ENCODE measurements at places on chromosomes 2 and 18.

- DNase-seq: no peak
Observed at GRCh38 chr2:67448648-67449047, 51.5 kb downstream of the ETAA1 start.

DNA sequence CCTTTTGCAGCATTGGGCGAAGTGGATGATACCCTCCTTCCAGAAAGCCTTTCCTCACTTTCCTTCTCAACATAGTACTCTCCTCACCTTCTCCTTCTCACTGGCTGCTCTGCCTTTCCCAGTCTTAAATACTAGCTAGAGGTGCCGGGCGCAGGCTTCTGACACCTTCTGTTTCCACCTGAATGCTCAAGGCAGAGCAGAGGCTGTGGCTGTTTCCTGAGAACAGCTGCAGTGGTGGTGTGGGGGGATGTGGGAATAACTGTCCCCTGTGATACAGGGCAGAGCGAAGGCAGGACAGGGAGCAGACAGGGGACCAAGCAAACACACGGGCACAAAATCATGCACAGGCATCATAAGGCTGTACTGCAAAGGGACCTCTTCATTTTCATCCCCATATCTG is 303.1 kb downstream of the SS18 start:
- no peak for DNase-seq

GRCh38 chr2:75833386-75833785 is 122.7 kb upstream of the GCFC2 start:
- DNase-seq: no peak

DNA sequence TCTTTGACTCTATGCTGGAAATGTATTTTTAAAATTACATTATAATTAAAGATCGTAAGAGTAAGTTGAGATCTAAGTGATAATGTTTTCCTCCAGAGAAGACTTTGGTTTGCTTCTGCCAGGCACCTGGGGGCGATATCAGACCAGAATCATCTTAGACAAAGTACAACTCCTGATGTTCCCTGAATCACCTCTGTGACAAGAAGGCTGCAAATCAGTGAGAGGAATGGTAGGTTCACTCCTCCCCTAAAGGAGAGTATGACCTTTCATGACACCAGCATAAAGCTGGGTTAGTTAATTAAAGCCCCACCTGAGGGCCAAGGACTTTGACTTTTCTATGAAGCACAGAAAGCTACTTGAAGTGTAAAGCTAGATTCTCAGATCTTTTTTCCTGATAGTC is 114.4 kb upstream of the DTNA start:
- no peak for DNase-seq

GRCh38 chr2:52995424-52995823 is 772.2 kb upstream of the CHAC2 start:
- DNase-seq: no peak

DNA sequence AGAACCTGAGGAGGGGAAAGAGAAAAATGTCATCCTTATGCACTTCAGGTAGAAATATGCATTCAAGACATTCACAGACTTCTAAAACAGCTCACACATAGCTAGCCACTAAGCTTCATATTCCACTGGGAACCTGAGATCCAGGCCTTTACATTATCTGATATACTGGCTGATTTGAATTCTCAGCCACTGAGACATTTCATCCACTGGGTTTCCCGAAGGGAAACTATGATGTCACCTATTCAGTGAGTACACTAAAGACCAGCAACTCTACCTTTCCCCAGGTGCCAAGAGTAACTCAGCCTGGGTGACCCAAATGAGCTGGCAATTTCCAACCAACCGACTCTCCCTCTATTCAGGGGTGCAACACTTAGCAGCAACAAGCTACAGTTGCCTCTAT is 21.7 kb upstream of the SP100 start:
- no peak for DNase-seq

DNA sequence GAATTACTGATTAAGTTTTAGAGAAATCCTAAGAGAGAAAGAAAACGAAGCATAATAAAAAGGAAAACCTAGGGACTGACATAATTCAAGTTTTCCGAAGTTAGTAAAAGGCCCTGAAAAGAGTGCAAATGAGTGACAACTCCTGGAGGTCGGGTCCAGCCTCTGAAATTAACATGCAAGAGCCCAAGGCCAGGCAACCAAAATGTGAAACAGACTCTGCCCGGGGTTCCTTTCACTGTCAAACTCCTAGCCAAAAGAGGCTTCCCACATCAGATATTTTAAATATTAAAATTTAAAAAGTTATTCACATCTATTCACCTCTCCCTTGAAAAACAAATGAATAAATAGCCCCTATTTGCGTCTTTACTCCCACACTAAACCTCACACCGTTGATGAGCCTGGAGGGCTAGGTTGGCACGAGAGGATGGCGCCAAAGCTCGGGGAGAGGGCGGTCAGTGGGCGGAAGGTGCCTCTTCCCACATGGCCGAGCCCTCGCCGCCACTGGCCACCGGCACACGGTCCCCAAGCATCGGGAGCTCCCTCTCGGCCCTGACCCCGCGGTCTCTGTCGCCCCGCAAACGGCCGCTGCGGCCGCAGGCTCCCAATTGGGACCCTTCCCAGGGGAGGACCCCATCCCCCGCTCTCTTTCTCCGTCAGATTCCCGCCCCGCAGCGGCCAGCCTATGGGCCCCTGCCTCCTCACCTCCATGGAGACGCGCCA is 630 bp downstream of the PPM1G start:
- no peak for DNase-seq

GRCh38 chr18:55839343-55839742 is 251.4 kb upstream of the TCF4 start:
- no peak for DNase-seq

- DNase-seq: no peak
Observed at GRCh38 chr2:10868465-10869314, 43.0 kb upstream of the KCNF1 start.

GRCh38 chr18:22848615-22849014 is 84.5 kb upstream of the RBBP8 start:
- DNase-seq: no peak

DNA sequence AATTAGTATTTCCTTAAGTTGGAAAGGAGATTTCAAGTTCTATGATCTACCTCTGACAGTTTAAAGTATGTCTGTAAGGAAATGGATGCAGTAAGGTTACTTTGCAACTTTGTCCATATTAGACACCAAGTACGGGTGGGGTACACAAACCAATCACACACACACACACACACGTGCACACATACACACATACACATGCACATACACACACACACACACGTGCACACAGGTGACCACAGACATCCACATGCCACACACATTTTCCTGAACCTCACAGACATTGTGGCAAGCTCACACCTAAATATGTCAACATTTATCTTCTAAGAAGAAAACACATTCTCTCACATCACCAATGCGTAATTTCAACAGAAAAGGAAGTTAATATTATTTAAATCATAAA is 165.9 kb downstream of the MYT1L start:
- no peak for DNase-seq

DNA sequence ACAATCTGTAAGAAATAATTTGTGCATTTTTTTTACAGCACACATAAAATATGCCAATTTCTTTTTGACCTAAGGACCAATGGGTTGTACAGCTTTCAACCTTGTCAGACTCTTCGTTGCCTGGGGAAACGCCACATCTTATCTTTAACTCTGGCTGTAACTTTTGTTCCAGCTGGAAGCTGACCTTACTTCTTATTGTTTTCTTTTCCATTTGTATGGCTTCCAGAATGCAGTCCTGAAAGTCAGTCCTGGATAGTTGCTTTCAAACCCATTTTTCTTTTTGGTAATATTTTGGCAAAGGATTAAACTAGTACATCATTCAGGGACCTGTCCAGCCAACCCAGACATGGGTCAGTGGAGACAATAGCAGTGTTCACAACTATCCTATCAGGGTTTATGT is 686.5 kb upstream of the CDH2 start:
- no peak for DNase-seq

- no peak for DNase-seq
Observed at GRCh38 chr2:140442319-140442718, 1662.1 kb upstream of the NXPH2 start.

- DNase-seq: no peak
Observed at GRCh38 chr2:41937921-41938708, 109.7 kb upstream of the PKDCC start.

GRCh38 chr2:112542984-112543661 is 858 bp downstream of the POLR1B start:
- DNase-seq: no peak

GRCh38 chr18:63213331-63213900 is 106.2 kb downstream of the BCL2 start:
- DNase-seq: no peak

GRCh38 chr2:109210431-109211200 is 81.6 kb downstream of the SH3RF3 start:
- DNase-seq: no peak

DNA sequence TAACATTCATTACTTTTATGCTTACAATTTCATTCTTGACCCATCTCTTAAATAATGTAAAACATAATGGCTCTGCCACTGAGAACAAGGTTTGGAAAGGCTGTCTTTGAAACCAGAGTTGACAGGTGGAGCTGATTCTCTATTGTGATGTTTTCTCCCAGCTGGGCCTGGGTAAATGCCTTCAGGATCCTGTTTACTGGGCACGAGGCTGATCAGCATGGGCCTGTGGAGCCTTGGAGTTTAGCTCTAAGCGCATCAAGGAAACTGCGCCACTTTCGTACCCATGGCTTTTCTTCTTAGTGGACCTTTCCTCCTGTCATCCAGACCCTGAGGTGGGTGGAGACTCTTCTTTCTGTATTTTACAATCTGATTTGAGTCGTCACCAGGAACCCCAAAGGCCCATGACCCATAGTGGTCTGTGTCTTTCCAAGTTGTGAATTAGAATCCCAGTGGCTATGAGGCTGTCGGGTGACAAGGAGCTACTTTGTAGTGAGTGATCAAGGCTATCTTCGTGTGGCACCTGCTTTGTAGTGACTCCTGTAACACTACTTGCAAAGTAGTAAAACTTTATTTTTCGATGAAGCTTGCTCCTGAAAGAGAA is 123.1 kb downstream of the LPIN1 start:
- DNase-seq: no peak

DNA sequence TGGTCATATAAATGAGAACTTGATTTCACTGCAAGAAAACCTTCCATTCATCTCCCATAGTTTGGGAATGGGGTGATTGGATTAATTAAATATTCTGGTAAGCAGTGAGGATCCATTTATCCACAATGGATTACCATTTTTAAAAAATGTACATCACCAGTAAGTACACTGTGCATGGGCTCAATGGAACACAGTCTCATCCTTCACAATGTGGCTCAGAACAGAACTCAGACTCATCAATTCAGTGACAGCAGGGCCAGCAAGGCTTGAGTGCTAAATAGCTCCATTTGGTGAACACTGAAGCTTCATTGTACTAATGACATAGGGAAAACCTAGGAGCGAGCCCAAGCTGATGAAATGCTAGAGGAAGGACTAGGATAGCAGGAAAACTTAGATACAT is 223.8 kb downstream of the CMPK2 start:
- DNase-seq: no peak

- no peak for DNase-seq
Observed at GRCh38 chr2:218216336-218216673, 684 bp upstream of the ARPC2 start.

DNA sequence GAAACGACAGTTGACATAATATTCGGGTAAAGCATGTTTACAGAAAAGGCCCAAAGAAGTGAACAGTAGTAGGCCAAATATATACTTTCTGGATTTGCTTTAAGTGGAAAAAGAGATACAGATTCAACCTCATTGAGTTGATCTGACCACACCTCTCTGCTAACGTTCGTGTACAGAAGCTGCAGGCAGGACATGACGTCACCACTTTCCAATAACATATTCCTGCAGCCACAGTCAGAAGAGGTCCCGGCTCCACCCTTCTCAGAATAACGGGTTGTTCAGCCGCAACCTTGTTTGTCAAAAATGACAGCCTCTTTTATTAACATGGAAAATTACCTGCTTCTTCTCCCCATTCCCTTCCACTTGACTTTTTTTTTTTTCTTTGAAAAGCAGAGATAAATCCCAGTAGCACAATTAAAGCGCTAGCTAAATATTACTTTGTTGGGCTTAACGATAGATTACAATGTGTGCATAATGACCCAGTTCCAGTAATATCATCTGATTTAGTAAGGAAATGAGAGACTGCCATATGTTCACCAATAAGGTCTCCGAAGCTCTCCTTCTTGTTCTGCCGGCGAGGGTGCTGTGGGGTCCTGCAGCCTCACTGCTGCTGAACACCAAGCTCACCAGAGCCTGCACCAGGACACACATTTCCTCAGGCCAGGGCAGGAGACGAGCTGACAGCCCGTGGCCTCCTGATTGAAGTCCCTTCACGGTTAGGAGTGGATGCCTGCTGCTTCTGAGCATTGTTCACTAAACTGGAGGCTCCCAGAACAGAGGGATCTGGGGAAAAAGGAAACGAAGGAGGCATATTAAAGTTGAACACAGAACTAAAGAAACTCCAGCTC is 451.0 kb upstream of the SALL3 start:
- no peak for DNase-seq

DNA sequence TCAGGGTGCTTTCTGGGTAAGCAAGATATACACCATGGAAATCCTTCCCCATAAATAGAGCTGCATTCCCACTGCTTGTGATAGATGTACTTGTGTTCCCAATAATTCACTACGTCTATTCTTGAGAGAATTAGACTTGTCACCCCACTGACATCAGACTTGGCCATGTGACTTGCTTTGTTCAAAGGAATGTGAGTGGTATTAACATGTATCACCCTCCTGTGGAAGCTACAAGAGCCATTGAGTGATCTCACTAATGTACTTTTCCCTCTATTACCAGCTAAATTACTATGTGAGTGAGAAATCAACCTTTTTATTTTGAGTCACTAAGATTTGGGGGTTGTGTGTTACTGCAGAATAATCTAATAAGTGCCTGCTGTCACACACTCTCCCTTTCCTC is 176.0 kb downstream of the CCDC178 start:
- no peak for DNase-seq

DNA sequence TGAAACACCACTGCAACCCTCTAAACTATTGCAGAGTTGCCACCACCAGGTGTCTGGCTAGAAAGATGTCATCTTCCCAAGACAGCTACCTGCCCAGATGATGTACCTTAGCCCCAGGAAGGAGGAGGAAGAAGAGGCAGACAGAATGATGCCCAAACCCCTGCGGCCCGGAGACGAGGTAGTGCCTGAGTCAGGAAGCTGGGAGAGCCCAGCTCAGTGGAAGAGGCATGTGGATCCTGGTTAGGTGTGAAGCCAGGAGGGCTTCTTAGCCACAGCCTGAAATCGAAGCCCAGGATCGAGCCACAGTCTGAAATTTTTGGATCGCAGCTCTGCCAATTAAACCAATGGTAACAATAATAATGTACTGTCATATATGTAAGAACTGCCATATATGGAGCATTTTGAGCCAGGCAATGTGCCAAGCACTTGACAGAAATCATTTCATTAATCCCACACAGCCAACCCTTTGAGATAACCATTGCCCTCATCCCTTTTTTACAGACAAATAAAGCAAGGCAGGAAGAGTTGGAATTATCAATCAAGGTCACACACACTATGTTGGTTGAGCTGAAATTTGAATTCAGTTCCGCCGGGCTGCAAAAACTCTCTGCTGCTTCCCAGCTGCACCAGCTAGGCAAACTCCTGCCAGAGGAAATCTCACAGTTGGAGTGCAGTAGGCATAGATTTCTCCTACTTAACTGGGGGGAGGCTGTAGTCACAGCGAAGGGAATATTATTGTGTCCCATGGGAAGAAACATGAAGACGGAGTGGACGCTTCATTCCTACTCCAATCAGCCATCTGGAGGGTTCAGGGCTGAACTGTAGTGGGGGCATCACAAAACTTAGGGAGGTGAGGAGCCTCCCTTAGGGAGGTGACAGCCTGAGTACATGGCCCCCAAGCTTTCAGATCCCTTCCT is 19.4 kb upstream of the CYP1B1 start:
- no peak for DNase-seq

All from stimulated activated CD8-positive, alpha-beta memory T cell treated with anti-CD3 and anti-CD28 coated beads, Interleukin-4, amount 100 ng/mL, for 4 hours (primary cell).